ENCODE measurements at places on chromosomes 5 and 9.

DNA sequence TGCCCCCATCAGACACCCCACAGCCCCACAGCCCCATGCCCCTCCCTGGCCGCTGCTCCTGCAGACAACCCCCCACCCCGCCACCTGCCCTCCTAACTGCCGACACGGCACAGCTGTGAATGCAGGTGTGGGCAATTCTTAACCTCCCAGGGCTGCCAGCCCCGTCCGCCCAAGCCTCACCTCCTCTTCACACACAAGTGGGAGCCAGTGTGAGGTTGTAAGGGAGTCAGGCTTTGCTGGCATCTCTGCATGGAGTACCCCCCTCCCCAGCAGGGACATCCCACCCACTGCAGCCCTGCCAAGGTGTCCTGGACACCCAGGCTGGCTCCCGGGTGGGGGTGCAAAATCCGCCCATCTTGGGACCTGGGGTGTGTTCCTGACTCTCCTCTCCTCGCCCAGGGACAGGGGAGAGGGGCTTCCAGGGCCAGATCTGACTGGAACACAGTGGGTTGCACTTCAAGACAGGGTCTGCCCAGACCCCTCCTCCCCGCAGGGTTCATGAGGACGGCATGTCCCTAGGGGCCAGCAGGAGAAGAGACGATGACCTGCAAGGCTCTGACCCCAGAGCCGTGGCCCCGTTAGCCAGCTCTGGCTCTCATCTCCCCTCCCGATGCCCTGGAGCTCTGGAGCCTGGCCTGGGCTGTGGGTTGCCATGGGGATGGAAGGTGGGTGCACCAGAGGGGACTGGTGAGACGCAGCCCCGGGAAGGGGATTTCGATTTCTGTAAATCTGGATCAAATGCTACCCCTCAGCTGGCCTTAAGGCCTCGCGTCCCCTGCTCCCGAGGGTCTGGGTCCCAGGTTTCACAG is 34.4 kb downstream of the SARDH start:
- no peak for DNase-seq

DNA sequence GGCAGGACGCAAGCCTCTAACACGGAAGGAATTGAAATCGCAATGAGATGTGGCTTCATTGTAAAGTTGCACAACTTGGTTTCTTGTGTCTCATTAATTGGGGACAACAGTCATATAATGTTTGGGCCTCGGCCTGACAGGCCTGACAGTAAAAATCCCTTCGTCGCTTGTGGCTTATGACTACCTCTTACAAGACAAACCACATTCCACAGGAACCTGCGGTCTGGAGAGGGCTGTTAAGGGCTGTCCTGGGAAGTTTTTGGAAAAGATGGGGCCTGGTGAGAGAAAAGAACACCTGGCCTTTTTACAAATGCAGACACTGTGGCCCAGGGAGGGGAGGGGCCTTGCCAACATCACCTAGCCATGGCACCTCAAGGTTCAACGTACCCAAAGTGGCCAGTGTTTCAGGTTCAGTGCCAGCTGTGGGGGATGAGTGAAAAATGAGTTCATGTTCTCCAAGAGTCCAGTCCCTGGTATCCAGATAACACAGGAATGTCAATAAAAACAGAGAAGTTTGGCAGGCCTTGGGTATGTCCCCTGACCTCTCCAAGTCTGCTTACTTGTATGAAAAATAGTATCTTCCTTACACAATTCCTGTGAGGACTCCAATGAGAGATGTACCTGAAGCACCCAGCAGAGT is 22.2 kb downstream of the SHB start:
- DNase-seq: no peak

DNA sequence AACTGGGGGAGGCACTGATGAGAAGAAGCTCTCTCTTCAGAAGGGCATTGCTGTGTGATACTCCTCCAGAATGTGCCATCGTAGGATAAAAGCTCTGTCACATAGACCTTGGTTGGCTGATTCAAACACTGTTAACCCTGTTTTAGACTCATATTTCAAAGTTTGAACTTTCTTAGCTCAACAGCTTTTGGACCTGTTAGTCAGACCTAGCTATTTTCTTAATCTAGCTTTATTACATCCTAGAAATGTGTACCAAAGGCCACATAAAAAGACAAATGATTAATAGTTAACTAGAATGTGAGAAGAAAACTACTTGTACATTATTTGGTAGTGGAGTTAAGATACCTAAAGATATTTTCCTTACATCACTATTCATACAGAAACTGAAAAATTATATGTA is 4.3 kb downstream of the RHOBTB3 start:
- DNase-seq: no peak

GRCh38 chr5:135631391-135631790 is 52.6 kb upstream of the CXCL14 start:
- DNase-seq: no peak

GRCh38 chr9:30524311-30524710 is 1860.1 kb upstream of the ACO1 start:
- DNase-seq: no peak

DNA sequence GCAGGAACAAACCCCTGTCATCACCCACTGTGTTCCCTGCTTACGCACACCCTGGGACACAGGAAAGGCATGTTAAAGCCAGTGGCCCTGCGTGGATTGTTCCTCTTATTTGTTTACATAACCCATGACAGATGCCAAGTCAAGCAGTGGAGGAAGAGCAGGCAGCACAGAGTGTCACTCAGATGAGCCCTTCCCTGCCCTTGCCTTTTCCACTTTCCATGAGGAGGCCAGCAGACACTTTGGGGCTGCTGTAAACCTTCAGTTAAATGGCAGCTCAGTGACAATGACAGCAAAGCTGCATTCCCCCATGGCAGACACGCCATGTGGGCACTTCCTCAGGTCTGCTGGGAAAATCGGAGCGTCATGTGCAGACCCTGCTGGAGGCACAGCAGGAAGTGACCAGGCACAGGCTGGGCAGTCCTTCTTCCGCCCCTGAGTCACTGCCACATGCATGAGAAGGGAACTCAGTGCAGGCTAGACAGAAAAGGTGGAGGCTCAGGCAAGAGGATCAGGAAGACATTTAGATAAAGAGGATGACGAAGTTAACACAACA is 216.8 kb upstream of the PIK3R1 start:
- DNase-seq: peak; percentile 16

DNA sequence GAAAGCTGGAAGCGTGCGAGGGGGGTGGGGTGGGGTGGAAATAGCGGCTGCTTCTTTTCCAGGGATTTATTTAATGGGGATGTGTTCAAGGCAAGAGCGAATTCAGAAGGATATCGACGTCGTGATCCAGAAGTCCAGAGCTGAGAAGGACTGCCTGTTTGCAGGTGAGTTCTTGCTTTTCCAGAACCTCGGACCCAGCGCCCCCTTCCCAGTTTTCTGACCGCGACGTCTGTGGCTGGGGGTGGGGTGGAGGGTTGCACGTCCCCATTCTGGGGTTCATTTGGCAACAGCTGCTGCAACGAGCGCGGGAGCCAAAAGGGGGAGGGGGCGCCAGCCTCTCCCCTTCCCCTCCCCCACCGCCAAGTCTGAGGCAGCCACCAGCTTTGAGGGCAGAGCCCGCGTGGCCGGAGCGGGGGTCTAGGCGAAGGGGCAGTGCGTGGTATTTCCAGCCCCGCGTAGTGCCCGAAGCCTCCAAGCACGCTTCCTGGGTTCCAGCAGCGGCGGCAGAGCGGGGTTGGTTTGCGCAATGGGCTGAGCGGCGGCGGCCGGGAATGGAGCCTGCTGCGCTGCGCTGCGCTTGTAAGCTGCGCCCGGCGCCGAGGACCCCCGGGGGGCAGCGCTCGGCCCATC is 701 bp downstream of the PARP8 start:
- no peak for DNase-seq

- no peak for DNase-seq
These were observed 149.0 kb upstream of the FST start for GRCh38 chr5:53331463-53331862.

- no peak for DNase-seq
These were observed 140.5 kb upstream of the SLC30A5 start for GRCh38 chr5:68953231-68953874.

DNA sequence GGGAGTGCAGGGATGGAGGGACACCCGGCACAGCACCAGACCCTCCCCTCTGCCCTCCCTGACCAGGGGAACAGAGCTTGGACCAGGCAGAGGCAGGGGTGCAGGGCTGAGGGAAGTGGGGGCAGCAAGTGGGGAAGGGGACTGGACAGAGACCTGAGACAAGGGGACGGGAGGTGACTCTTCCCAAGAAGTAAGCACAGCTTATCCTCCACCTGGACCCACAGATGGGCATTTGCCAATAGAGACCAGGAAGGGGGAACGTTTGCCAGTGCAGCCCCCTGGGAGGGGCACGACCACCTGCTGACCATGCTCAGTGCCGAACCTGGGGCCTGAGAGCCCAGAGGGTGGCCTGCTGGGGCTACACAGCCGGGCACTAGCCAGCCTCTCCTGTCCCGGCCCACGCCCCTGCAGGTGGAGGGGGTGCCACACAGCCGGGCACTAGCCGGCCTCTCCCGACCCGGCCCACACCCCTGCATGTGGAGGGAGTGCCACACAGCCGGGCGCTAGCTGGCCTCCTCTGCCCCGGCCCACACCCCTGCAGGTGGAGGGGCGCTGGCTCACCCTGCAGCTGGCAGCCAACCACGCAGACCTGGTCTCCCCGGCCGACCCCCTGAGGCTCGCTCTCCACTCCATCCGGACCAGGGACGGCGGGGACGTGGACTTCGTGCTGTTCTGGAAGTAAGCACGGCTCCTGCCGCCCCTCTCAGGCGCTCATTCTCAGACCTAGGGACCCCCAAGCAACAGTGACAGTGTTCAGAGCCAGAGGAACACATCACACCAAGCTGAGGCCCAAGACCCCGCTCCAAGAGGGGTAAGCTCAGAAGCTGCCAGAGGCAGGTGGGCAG is 24.3 kb downstream of the GLT6D1 start:
- DNase-seq: no peak

- peak; percentile 36 for DNase-seq
These were observed 73.5 kb downstream of the SLF1 start for GRCh38 chr5:94691949-94692348.

- no peak for DNase-seq
These were observed 1.5 kb upstream of the RETREG1 start for GRCh38 chr5:16618138-16618897.

GRCh38 chr9:73079326-73079725 is 72.3 kb upstream of the ANXA1 start:
- DNase-seq: no peak

DNA sequence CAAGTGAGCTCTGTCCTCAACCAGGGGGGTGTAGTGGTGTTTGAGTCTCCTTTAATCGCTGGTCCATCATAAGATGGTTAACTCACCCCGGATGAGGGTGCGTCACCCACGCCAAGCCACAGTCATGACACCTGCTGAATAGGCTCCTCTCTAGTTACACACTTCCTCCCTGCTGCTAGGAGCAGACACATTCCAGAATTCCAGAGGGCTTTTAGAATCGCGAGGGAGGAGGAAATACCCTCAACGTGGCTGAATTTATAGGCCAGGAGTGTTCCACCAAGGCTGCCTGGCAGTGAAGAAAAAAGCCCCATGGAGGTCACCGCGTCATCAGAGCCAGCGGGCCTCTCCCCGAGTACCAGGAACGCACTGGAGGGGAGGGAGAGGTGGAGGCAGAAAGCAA is 5.1 kb downstream of the GLRX start:
- peak; percentile 35 for DNase-seq

DNA sequence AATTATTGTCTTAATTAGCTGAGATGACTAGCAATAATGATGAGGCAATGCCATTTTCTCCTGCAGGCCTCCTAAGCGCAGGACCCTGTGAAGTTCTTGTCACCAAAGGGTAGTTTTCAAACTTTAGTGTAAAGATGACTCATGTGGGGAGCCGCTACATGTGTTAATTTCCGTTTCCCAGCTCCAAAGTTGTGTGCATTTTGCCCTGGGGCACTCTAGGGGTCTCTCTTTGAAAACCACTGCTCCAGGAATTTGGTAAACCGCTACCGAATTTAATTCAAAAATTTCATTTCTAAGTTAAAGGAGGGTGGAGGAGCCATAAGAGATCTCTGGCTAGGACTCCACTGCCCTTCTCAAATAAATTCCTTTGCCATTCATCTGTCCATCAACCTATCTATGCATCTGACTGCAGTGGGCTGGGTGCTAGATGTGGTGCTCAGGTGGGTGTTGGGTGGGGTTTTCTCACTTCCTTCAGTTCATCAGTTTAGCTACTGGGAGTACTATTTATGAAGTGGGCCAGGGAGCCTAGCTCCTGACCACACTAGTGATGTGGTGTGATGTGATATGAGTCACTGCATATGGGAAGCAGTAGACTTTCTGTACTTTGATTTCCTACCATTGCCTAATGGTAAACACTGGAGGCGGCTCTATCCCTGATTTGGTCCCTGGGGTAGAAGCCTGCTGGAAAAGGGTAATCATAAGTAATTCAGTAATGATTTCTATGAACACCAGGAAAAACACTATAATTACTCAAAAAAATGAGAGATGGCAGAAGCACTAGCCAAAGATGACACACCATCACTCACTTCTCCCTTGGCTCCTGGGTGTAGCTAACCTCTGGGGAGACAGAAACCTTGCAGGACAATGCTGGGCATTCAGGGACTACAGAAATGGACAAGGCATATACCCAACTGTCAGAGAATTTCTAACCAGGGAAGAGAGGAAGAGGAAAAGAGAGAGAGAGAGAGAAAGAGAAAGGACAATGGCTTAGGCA is 4.0 kb upstream of the ZSWIM6 start:
- no peak for DNase-seq

GRCh38 chr5:139565411-139566305 is 4.5 kb downstream of the UBE2D2 start:
- no peak for DNase-seq

DNA sequence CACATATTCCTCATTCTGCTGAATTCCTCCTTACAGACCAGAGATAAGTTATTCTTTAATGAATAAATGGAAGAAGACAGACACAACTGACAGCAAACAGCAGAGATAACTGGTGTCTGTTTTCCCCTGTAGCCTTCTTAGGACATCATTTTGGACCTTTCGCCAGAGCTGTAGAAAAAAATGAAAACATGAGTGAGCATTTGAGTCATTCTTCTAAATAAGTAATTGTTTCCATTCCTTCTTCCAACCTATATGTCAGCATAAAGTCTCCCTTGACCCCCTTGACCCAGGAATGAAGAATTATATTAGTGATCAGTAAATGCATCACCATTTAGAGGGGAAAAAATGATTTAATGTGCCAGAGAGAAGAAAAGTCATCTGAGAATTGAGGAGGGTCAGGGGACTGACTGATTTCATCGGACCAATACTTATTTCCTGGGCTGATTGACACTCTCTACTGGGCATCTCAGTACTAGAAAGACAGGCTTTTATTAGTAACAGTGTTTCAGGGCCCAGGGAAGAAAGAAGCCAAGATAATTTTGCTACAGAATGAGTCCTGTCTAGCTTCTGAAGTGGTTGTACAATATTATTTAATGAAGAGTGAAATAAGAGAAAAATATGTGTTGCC is 597.0 kb downstream of the PSAT1 start:
- no peak for DNase-seq

- DNase-seq: no peak
These were observed 214.9 kb upstream of the TBCA start for GRCh38 chr5:77991084-77991483.

DNA sequence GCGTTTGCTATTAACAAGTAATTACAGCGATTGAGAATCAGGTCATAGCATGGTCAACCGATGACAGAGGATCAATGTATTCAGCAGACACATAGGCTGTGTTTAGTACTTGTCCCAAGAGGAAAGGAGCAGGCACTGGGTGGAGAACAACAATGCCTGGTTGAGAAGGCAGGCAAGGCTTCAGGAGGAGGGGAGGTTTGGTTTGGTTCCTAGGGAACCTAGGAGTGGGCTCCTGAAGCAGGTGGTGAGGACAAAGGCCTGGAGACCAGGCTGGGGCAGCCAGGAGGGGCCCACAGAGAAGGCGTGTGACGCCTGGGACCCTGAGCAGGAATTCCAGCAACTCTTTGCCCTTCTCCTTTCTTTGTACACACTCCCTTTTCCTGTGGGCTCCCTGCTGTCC is 195.6 kb downstream of the SPOCK1 start:
- DNase-seq: peak; percentile 46
